ENCODE measurements at places on chromosomes 5 and 9. TPM values are rescaled to one million over a fixed set of nuclear protein-coding genes. Genes with fewer than 3 reads are reported as not detected.

The SLC28A3 gene
- 0.60 TPM for total RNA-seq

The ARL14EPL gene
- total RNA-seq: not detected

The IFNK gene
- total RNA-seq: not detected

The FSTL4 gene
- total RNA-seq: not detected

The SPINK13 gene
- total RNA-seq: not detected

The DIRAS2 gene
- total RNA-seq: not detected

The VDAC1 gene
- 69.2 TPM for total RNA-seq

The ACTBL2 gene
- not detected for total RNA-seq

Measured in spleen (tissue), 13 donors.